ENCODE measurements at places on chromosomes 1 and 21.

DNA sequence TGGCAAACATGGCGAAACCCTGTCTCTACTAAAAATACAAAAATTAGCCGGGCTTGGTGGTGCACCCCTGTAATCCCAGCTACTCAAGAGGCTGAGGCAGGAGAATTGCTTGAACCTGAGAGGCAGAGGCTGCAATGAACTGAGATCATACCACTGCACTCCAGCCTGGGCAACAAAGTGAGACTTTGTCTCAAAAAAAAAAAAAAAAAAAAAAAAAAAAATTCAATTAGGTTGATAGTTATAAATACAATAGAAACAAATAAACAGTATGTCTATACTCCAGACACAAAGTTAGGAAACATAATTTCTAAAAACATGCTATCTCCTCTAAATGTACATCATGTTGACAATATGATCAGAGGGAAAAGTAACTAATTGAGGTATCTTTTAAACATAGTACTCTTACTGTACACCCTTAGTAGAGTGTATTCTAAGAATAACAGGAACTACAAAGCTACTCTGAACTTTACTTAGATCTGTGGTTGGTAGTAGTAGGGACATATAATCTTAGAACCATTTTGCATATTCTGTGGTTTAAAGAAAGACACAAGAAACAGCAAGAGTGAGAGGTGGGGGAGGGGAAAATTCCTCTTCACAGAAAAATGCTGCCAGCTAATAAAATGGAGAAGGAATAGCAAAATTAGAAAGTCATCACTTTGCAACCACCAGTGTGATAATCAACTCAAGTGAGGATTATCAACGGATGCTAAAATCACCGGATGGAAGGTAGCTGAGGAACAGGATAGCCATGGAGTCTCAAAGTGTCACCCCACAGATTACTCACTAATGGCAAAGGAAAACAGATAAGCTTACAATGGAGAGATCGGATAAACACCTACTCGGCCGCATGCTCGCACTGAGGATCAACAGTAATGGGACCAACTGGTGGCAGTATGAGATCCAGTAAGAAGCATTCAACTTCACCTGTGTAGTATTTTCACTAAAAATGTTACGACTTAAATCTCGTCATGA is 35.0 kb downstream of the MTOR start:
- DNase-seq, result no peak

- DNase-seq, result no peak
Observed at GRCh38 chr1:168344517-168344916, 63.8 kb downstream of the TBX19 start.

GRCh38 chr1:179231923-179232322 is 2.4 kb upstream of the ABL2 start:
- DNase-seq, result no peak

- no peak for DNase-seq
Observed at GRCh38 chr21:17352996-17353655, 159.7 kb upstream of the CXADR start.

- DNase-seq, result no peak
Observed at GRCh38 chr21:35953597-35953996, 106.7 kb downstream of the SETD4 start.

DNA sequence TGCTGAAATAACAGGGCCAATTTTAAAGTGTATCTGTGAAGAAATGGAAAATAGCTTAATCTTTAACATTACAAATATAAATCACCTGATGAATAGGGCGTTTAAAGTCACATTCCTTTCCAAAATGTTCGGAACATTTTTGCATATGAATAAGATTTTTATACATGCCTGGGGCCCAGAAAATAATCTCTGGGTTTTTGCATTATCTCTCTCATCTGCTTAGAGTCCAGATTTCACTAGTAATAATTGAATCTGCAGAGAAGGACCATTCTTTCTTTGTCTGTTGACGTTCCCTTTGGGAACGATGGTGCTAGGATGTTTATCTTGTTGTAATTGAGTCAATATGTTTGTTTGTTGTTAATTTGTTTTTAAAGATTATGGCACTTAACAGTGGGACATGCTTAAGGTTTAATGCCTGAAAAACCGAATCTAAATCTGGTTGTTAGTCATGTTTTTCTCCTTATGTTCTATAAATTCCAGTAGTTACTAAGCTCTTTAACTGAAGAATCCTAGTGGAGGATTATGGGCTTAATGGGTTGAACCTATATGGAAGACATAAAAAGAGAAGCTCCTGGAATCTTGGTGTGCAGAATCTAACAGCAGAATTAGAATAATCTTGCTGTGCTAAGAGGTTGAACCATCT is 140.6 kb downstream of the VPS13D start:
- DNase-seq, result no peak

DNA sequence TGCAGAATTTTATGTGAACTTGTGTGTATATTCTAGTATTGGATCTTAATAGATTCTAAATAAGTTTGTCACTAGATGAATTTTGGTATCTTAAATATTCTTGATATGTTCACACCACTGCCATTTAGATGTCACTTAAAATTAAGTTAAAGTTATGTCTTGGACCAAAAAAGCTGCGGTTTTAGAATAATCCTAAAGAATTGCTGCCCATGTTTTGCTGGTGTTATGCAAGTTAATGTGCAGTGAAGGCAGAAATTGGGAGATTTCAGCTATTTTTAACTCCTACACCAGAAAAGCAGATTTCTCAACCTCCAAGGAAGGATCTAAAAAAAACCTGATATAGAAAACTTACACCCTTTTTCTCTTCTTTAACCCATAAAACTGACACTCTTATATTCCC is 757 bp downstream of the ACADM start:
- DNase-seq, result no peak

GRCh38 chr1:66546047-66546810 is 12.3 kb downstream of the SGIP1 start:
- DNase-seq, result no peak

GRCh38 chr1:84253891-84254290 is 47.6 kb upstream of the SAMD13 start:
- no peak for DNase-seq

- DNase-seq, result peak; percentile 38
Observed at GRCh38 chr1:67429011-67429527, 1.1 kb downstream of the SERBP1 start.

GRCh38 chr1:164801246-164801731 is 242.3 kb downstream of the PBX1 start:
- DNase-seq, result no peak

- no peak for DNase-seq
Observed at GRCh38 chr1:60848583-60849188, 233.7 kb upstream of the NFIA start.

DNA sequence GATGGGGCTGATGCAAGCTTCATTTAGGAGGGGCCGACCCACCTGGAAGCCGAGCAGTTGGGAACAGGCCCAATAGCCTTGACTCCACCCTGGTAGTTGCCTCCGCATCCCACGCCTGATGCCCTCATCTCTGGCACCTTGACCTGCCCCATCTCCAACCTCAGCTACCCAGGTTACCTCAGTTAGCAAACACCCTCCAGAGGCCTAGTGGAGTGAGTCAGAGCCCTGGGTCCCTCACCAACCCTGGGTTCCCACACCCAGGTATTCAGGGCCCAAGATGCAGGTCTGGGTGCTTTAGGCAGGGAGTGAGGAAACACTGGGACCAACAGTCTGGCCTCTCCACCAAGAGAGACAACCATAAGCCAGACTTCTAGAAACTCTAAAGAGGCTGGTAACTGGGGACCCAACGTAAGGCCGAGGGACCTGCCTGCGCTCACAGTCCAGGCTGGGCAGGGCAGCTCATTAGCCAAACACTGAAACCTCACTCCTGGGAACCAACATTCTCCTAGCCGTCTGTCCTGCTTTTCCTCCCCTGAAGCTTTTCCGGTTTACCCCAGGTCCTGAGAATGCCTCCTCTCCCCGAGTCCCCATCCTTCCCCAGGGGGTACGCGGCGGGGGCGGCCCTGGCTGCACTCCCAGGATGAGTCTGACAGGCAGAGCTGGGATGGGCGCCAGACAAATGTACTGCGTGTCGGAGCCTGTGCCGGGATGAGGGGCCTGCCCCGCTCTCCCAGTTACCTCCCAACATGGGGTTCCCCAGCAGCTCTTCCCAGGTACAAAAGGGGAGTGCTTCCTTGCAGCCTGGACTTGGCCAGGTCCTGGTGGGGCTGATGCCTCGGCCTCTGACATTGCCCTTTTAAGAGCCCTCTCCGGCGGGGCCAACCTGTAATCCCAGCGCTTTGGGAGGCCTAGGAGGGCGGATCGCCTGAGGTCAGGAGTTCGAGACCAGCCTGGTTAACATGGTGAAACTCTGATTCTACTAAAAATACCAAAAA is 8.9 kb upstream of the CELSR2 start:
- DNase-seq, result no peak

DNA sequence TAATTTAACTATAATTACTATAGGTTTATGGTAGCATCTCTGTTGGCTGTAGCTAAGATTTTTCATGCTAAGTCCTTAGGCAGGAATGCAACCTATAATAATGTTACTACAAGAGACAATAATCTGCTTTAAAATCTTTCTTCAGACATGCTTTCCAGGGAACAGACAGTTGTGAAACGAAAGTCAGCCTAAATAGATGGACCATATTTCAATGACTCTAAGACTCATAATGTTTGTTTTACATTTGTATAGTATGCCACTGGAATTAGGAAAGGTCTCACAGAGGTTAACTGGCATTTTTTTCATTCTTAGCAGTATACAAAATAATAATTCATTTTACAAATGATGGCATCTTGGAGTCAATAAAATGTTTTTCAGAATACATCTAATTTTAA is 8.1 kb downstream of the RERE start:
- DNase-seq, result no peak

- DNase-seq, result no peak
Observed at GRCh38 chr1:9807541-9807940, 16.2 kb downstream of the CLSTN1 start.

- DNase-seq, result no peak
Observed at GRCh38 chr1:107727866-107728265, 237.1 kb downstream of the VAV3 start.

DNA sequence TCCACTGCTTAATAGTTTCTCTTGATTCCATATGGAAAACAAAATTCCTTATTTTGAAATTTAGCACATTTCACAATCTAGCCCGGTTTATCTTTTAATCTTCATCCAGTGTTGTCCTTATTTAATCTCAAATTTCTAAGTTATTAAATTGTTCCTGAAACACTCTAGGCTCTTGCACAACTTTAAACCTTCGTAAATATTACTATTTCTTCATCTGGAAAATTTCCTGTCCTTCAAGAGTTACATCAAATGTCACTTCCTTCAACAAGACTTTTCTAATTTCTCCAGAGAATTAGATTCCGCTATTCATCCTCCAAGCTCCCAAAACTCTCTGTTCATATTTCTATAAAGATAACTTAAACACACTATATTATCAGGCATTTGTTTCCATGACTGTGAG is 6.5 kb downstream of the FMO5 start:
- DNase-seq, result no peak

DNA sequence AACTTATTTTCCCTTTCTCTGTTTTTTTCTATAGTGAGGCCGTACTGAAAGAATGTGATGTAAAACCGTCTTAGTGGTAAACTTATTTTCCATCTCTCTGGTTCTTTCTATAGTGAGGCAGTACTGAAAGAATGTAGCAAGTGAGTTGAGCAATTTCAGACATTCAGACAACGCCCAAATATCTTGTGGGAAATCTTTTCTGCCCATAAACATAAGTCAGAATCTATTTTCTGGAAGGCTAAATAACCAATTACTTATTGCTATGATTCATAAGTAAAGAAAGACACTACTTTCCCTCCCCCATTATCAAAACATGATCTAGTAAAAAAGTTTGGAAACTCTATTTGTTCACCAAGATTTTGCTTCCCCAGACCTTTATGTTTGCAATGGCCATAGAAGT is 18.8 kb upstream of the SCCPDH start:
- DNase-seq, result no peak

DNA sequence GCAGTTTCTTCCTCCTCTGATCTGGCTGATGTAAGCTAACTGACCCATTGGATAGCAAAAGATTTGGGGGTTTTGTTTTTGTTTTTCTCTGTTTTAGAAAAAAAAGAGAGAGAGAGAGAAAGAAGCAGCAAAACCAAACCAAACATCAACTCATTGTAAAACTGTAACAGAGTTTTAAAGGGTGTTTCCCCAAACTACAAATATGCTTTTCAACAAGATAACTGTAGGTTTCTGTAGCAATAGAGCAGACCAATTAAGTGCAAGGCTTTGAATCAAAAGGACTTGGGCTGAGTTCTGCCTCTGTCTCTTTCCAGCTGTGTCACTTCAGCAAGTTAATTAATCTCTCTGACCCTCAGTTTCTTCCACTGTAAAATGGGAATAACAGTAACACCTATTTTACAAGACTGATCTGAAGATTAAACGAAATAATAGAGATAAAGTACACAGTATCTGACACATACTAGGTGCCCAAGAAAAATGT is 44.5 kb downstream of the RRAGC start:
- DNase-seq, result no peak

GRCh38 chr1:4005431-4005830 is 105.4 kb upstream of the C1orf174 start:
- no peak for DNase-seq

- no peak for DNase-seq
Observed at GRCh38 chr1:55833529-55834091, 618.4 kb upstream of the USP24 start.

DNA sequence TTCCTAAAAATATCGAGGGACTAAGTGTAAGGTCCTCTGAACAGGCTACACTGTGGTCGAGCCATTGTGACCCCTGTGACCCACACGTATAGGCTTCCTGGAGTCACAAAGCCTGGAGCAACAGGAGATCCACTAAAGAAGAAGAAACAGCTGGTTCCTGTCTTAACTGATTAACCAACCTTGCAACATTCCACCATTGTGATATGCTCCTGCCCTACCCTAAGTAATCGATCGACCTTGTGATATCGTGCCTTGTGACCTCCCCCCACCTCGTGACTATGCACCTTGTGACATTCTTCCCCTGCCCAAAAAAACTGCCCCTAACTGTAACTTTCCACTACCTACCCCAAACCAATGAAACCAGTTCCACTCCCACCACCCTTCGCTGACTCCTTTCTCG is 304.6 kb upstream of the FAM78B start:
- DNase-seq, result no peak

DNA sequence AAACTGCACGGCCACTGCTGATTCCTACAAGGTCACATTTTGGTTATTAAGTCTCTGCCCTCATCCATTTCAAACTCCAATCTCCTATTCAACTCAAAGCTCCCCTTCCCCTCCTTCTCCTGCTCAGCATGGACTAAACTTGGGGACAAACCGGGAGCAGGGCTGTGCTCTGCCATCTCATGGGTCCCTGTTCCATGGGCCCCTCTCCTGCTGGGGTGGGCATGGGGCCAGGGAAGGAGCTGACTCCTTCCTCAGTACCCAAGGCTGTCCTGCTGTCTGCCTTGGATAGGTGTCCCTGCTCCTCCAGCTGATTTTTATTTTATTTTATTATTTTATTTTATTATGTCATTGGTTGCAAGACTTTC is 27.1 kb downstream of the TNNT2 start:
- no peak for DNase-seq

- DNase-seq, result no peak
Observed at GRCh38 chr1:24996983-24997893, 67.2 kb upstream of the RUNX3 start.

- DNase-seq, result no peak
Observed at GRCh38 chr1:245418077-245418476, 263.3 kb downstream of the KIF26B start.

- DNase-seq, result no peak
Observed at GRCh38 chr1:22257290-22258275, 114.7 kb upstream of the WNT4 start.
